Central memory CD4-positive, alpha-beta T cell (primary cell): ENCODE measurements at places on chromosomes 6 and 20.

DNA sequence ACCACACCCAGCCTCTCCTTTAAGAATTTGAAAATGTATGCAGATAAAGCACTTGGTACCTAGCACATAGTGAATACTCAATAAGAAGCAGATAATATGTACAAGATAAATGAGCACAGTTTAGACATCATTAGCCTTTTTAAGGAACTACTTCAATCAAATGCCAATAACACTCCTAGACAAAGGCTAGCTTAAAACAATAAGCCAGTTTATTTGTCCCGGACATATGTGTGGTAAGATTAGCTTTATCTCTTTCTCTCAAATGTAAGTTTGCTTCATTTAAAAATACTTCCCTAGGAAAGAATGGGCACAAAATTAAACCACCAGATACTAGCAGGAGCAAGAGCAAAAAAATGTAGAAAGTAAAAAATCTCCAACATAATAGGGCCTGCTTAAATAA lies 73.8 kb downstream of the MAP3K5 start:
- DNase-seq, result no peak

DNA sequence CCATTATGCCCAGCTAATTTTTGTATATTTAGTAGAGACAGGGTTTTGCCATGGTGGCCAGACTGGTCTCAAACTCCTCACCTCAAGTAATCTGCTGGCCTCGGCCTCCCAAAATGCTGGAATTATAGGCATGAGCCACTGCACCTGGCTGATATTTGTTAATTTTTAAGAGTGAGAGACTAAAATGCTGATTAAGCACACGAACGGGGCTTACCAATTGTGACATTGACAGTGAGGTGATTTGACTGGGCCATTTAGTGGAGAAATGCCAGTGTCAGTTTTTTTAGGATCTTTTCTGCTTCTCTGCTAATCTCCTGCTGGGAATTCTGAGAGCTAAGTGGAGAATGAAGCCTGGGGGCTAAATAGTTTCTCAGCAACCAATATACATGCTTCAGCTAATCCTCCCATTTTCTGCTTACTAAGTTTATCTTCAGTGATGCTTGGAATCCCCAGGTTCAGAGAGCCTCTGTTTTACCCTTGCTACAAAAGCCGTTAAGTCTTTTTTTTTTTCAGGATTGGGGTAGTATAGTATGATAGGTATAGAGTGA lies 9.8 kb upstream of the DEFB123 start:
- DNase-seq, result no peak

- DNase-seq, result no peak
Measured at GRCh38 chr6:165439928-165440554, 130.6 kb upstream of the C6orf118 start.

DNA sequence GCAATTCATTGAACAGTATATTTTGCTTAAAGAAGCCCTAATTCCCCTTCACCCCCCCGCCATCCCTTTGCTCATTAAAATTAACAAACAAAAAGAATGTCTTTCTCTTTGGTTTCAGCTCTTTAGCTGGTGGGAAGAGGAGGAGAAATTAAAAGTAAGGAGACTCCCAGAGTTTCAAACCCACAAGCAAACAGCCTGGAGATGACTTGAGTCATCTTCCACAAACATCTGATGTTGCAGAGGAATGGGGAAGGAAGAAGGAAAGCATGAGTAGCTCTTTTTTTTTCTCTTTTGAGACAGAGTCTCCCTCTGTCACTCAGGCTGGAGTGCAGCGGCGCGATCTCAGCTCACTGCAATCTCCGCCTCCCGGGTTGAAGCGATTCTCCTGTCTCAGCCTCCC lies 189.6 kb downstream of the ADAT2 start:
- DNase-seq, result no peak

DNA sequence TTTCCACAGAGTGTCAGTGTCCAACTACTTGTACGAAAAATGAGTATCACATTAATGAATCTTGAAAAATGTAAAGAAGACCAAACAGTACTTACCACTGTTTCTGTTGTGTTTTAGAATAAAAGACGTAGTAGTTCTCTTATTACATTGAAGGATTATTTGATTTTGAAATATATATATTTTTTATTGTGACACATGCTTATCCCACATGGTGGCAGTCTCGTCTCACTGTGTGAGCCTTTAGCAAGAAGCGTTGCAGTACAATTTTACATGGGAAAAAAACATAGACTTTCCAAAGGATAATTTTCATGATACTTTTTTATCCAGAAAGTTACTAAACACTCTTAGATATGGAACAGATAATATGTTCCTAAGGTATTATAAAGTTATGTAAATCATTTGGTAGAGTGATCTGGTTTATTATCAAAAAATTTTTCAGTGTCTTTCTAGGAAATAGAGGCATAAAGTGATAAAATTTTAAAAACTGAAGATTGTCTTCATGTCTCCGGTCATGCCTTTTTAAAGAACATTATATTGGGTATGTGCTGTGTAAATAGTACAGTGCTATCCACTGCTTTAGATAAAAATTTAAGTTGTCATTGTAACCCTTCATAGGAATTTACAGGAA lies 117.5 kb upstream of the SAMD5 start:
- no peak for DNase-seq

GRCh38 chr6:110125361-110125760 lies 54.1 kb downstream of the WASF1 start:
- no peak for DNase-seq
